ENCODE measurements at places on chromosomes 2 and 18.

DNA sequence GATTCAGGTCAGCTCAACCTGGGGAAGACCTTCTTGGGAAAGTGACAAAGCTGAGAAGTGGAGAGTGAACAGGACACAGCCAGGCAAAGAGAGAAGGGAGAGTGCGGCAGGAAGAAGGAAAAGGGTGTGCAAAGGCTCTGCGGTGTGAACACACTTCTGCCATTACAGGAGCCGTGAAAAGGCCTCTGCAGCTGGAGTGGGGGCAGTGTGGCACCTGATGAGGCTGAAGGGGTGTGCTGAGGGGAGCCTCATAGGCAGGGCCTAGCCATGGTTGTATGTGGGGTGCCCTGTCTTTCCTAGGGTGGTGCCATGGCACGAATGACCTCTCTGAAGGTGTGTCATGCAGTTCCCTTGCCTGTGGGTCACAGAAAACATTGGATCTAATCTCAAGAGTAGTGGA, 347.6 kb downstream of the CYRIA start:
- DNase-seq = no peak

GRCh38 chr2:145114726-145115125, 594.8 kb upstream of the ZEB2 start:
- no peak for DNase-seq

- DNase-seq = no peak
Measured at GRCh38 chr18:23779696-23780303, 90.5 kb downstream of the LAMA3 start.

GRCh38 chr2:240341064-240341463, 94.4 kb upstream of the GPC1 start:
- DNase-seq = no peak

DNA sequence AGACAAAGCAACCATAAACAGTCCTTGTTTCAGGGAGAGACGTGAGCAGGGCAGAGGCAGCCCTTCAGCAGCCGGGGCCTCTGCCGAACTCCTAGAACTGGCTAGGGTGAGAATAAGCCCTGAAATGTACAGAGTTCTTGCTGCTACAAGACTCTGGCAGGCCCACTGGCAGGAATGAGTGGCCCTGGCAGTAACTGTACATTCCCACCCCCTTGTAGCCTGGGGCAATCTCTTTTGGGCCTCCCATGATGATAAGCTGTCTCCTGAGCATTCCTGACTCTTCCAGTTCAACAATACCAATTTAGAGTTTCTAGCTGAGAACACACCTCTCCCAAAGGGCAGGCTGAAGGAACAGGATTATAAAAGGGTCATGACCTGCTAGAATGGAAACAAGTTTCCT, 54.3 kb downstream of the HAUS1 start:
- no peak for DNase-seq

- DNase-seq = no peak
Measured at GRCh38 chr18:26685438-26686157, 137.2 kb upstream of the KCTD1 start.

- no peak for DNase-seq
Measured at GRCh38 chr2:55225481-55226020, 6.5 kb downstream of the CLHC1 start.

- no peak for DNase-seq
Measured at GRCh38 chr2:65766768-65767267, 334.4 kb upstream of the SPRED2 start.

Data from NCI-H2029 (cell line).